ENCODE measurements at places on chromosomes 5 and 9.

- no peak for ATAC-seq
Measured at GRCh38 chr5:144468571-144468970, 297.9 kb downstream of the KCTD16 start.

GRCh38 chr5:149594206-149594895 lies 13.1 kb downstream of the ARHGEF37 start:
- ATAC-seq: no peak

GRCh38 chr5:1093361-1093760 lies 18.5 kb downstream of the SLC12A7 start:
- ATAC-seq: no peak

DNA sequence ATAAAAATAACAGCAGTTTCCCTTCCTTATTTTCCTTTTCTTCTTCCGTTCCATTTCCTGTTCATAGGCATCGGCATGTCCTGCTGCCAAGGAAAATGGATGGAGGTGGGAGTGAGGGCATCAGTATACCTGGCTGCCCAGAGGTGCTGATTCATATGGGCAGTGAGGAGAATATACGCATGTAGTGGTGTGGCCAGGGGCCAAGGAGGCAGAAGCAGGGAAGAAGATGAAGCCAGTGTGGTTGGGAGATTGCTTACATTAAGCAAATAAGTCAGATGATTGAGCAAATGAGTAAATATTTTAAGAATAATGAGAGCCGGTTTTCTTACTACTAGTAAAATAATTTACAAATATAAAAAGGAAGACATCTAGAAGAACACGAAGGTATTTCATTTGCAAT lies 344.9 kb upstream of the PAPPA start:
- ATAC-seq: no peak

DNA sequence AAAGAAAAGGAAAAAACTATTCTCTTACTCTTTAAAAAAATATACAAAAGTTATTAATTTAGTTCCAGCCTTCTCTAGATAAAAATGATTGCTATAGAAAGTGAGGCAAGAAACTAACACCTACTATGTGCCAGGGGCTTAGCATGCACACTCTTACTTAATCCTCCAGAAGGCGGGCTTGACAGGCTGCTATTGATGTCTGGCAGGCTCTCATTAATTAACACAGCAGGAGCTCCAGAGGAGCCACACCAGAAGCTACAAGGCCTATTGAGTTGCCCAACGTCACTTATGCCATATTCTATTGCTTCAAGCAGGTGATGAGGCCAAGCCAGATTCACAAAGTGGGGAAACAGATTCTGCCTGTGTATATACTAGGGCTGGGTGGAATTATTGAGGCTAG lies 54.6 kb upstream of the CLINT1 start:
- ATAC-seq: no peak

DNA sequence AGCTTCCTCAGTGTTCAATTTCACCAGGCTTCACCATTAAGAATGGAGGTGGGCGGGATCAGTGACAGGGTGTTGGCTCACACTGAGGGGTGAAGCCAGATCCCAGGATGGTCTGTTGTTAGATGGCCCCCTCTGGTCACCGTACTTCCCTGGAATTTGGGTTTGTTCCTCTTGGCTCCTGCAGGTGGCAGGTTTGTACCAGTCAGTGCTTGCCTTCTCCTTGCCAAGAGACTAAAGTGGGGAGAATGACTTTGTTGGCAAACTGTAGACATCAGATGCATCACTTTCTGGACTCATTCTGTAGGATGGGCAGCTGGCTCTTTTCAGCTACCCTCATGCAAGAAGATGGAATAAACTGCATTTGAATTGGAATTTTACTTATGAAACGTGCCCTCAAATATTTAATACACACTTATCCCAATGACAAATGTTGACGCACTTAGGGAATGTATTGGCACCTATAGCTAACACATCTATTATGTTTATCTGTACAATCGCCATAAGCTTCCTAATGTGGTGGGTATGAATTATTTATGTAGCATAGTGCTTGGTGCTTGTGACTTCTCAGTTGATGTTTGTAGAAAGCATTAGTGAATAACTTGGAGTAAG lies 31.4 kb upstream of the ANKRD55 start:
- no peak for ATAC-seq

- ATAC-seq: no peak
Measured at GRCh38 chr9:18499980-18500379, 26.0 kb downstream of the ADAMTSL1 start.

DNA sequence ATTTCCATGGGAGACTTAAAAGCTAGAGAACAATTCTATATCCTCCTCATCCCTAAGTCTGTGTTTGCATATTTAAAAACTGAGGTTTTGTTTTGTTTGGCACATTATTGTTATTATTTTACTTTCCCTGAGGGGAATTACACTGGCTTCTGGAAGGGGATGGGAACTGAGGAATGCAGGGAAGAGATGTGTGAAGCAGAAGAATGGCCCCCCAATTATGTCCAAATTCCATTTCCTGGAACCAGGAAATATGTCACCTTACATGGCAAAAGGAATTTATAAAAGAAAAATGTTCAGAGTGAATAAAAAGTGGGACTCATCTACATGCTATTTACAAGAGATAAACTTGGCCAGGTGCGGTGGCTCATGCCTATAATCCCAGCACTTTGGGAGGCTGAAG lies 129.8 kb downstream of the MARCHF11 start:
- no peak for ATAC-seq

- ATAC-seq: no peak
Measured at GRCh38 chr5:30572279-30572678, 621.2 kb upstream of the CDH6 start.

- ATAC-seq: no peak
Measured at GRCh38 chr9:121604242-121604641, 47.2 kb upstream of the DAB2IP start.

GRCh38 chr5:158120760-158121159 lies 261.8 kb upstream of the CLINT1 start:
- ATAC-seq: no peak
